ENCODE measurements at places on chromosomes 6 and 20.
A peak's percentile ranks its signal among the peaks of the same experiment; 100 is the strongest.

DNA sequence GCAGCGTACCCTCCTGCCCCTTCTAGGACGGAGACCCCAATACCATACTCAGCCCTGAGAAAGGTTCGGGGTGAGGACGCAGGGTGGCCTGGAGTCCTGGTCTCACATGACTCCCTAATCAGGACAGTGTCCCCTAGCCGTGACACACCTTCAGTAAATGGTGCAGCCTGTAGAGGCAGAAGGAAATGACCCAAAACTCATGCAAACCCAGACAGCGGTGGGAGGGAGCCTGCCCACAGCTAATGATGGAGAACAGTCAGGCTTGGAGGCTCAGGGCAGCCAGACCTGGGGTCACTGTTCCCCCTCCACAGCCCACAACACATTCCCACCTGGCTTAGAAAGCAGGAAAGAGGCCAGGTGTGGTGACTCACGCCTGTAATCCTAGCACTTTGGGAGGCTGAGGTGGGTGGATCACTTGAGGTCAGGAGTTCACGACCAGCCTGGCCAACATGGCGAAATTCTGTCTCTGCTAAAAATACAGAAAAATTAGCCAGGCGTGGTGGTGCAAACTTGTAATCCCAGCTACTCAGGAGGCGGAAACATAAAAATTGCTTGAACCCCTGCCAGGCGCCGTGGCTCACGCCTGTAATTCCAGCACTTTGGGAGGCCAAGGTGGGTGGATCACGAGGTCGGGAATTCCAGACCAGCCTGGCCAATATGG is 8.8 kb upstream of the HMGA1 start:
- no peak for DNase-seq

GRCh38 chr6:136115941-136116340 is 134.2 kb downstream of the MTFR2 start:
- DNase-seq, result no peak

DNA sequence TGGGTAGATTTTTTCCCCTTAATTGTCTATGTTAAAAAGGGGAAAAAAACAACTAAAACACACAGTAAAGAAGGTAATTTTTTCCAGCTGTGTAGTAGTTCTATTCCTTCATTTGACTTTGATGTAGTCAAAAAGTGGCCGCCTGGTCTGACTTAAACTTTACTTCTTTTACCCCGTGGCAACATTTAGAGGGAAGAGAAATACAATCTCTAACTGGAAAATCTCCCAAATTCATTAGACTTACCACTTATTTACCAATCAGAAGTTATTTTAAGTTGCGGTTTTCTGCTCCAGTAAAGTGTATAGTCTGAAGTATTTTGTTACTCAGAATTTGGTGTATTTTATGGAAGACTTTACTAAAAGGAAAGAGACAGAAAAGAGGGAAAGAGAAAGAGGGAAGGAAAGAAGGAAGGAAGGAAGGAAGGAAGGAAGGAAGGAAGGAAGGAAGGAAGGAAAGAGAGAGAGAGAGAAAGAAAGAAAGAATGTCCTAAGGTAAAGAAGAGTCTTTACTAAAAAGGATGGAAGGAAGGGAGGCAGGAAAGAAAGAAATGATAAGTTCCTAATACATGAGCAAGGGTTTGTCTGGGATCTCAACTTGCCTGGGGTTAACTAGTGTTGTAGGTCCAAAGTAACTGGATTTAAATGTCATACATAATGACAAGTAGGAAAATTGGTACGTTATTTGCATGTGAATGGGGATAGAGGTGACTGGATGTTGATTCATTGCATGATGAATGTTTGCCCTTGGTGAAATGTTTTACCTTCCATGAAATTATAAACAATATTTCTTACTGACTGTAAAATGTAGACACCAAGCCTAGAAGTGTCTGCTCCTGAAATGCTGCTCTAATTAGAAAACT is 135.1 kb downstream of the SAMD5 start:
- no peak for DNase-seq

- no peak for DNase-seq
Observed at GRCh38 chr6:1903780-1904465, 294.2 kb downstream of the FOXC1 start.

- peak; percentile 83 for DNase-seq
Observed at GRCh38 chr20:41316602-41317545, 657 bp downstream of the ZHX3 start.

GRCh38 chr6:166040292-166040691 is 127.4 kb downstream of the TBXT start:
- DNase-seq, result no peak

GRCh38 chr20:50192364-50193198 is 2.0 kb downstream of the CEBPB start:
- DNase-seq, result peak; percentile 87

- DNase-seq, result no peak
Observed at GRCh38 chr6:11320914-11321597, 88.6 kb upstream of the NEDD9 start.

GRCh38 chr6:127581576-127581975 is 4.6 kb downstream of the C6orf58 start:
- no peak for DNase-seq

DNA sequence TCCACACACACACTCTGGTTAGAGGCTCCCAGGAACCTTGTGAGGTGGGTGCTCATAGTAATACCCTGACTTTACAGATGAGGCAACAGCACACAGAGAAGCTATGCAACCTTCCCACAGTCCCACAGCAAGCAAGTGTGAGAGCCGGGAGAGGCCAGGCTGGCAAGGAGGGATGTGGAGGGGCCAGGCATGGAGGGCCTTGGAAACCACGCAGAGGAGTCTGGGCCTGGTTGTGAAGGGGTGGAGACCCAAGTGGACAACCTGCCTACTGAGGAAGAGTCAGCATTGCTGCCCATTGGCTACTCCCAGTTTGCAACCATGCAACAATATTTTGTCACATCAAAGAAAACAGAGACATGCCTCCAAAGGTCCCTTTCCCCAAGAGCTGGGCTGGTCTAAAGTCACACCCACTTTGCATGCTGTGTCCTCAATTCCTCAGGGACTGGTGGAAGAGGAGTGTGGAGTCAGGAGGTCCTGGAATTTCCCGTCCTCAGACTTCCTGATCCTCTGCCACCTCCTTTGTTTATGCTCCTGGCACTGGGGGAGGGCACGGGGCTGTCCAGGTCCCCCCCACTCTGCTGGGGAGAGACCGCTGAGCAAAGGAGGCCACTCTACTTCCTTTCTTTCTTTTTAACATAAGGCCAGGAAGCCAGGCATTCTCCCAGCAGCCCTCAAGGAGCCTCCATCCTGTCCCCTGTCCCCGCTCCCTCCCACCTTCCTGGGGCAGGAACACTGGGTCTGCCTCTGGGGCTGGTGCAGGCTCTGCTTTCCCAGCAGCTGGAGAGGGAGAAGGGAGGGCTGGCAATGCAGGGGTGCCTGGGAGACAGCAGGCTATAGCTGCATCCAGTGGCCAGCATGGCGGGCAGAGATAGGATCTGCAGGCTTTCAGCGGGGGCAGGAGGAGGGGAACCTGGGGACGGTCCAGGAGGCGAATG is 68.3 kb downstream of the NOL4L start:
- no peak for DNase-seq

DNA sequence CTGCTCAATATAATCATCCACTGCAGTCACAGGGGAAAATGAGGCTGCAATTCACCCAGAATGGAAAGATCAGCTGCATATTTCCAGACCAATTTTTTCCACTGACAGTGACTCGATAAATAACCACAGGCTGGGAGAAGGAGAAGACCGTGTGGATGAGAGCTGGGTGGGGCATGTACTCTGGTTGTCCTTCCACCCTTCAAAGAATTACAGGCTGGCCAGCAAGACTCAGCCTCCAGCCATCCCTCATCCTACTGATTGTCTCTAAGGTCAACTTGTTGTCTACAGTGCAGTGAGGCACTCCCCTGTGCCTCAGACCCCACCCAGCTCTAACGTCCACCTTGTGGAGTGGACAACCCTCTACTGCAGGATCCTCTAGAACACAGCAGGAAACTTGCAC is 14.5 kb upstream of the MAS1 start:
- DNase-seq, result no peak

- no peak for DNase-seq
Observed at GRCh38 chr6:52526634-52527033, 50.2 kb downstream of the TRAM2 start.

- no peak for DNase-seq
Observed at GRCh38 chr20:24291014-24291413, 178.4 kb upstream of the SYNDIG1 start.

GRCh38 chr6:5851261-5851757 is 155.4 kb downstream of the NRN1 start:
- peak; percentile 74 for DNase-seq

DNA sequence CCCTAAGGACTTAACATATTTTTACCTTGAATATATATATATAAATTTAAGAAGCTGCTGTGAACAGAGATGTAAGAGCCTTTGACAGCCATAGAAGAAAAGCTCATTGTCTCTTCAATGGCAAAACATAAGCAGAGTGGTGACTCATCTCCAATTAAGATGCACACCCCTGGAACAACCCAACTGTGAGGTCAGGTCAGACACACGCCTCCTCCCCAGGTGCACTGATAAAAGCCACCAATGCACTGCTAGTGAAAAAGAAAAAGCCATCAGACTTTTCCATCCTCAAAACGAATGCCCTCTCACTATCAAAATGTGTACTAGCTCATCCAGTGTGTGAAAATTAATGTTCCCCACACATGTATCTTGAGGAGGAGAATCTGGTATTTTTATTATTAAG is 100.1 kb downstream of the SMLR1 start:
- no peak for DNase-seq

GRCh38 chr6:82882363-82883023 is 183.1 kb downstream of the UBE3D start:
- no peak for DNase-seq

DNA sequence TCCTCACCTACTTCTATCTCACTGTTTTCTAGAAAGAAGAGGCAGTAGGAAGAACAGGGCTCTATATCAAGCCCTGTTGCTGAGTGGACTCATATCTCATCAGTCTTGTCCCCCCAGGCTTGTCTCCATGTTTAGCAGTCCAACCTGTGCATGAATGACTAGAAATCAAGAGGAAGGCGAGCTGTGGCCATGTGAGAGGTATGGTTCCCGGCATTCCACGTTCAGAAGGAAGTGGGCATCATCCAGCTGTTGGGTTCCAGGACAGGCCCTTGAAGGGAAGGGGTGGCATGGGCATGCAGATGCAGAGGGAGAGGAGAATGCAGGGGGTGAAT is 176.6 kb downstream of the MRPL14 start:
- no peak for DNase-seq

DNA sequence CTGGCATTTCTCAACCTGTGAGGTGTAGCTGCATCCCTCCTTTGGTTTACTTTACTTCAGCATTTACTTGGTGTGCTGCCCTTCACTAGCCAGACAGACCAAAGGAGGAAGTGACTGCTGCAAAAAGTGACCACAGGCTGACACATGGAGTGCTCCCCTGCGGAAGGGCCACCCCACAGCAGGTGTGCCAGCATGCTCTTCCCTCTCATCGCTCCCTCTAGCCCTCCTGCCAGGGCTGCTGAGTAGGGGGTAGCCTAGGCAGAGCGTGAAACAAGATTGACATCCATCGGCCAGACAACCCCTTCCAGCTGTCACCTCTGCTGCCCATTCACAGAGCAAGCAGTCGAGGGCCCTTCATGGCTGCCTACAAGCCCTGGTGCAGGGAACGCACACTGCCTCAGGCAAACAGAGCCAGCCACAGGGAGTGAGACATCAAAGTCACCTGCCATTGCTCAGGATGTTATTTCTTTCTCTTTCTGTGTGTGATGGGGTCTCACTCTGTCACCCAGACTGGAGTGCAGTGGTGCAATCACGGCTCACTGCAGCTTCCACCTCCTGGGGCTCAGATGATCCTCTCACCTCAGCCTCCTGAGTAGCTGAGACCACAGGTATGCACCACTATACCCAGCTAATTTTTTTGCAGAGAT is 102.0 kb upstream of the RPS6KA2 start:
- no peak for DNase-seq

DNA sequence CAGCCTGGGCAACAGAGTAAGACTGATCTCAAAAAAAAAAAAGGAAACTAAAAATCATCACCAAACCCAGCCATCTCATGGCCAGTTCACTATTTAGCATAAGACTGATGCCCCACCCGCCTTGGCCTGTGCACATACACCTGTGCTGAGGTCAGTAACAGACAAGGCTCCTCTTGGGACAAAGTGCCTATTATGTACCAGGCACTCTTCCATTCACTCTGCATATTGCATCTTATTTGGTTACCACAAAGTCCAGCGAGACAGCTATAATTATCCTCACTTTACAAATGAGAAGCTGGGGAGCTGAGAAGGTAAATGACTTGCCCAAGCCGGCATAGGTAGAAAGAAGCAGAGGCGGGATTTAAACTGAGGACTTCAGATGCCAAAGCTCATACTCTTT is 3.8 kb downstream of the PTPRT start:
- DNase-seq, result no peak

- DNase-seq, result no peak
Observed at GRCh38 chr6:106913676-106914280, 60.8 kb downstream of the CD24 start.

GRCh38 chr20:13681248-13682125 is 42.8 kb upstream of the TASP1 start:
- DNase-seq, result no peak

DNA sequence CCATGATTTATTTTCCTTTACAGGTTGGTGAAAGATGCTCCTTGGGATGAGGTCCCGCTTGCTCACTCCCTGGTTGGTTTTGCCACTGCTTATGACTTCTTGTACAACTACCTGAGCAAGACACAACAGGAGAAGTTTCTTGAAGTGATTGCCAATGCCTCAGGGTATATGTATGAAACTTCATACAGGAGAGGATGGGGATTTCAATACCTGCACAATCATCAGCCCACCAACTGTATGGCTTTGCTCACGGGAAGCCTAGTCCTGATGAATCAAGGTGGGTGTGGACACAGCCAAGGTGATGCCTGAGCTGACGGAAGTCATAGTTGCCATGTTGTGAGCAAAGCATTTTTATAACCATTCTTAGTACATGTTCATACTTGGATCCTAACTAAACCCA is 34.6 kb upstream of the CALHM6 start:
- no peak for DNase-seq

DNA sequence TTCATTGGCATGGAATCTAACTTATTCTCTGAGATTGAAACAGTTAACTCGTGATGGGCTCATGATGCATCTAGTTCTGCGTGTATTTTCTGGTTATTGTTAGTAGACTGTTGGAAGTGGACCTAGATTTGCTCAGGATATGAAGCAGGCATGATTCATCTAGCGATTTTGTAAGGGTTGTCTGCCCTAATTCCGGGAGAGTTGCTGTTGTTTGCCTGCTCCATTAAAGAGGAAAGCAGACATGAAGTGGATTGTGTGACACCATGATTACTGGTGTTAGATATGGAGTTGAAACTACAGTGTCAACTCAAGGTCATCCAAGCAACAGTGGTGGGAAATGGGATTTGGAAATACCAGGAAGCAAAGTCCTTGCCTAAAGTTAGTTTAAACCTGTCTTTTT is 41.0 kb downstream of the SOX4 start:
- no peak for DNase-seq

GRCh38 chr6:30557683-30557981 is 537 bp downstream of the PRR3 start:
- no peak for DNase-seq

All from activated naive CD4-positive, alpha-beta T cell treated with Interleukin-2 at 50 U/mL for 16 hours (primary cell).